ENCODE measurements at places on chromosomes 7 and 10. TPM values are rescaled to one million over a fixed set of nuclear protein-coding genes. Genes with fewer than 3 reads are reported as not detected.

- H3K4me1 ChIP-seq, result peaks cover 5% of the 10 kb centered on the region
- peak overlapping the region; percentile 88 for H3K4me3 ChIP-seq
- H3K27ac ChIP-seq, result peak overlapping the region; percentile 11
- no peak for DNase-seq
- H3K27me3 ChIP-seq, result no peaks in the 10 kb centered on the region
These were observed 670 bp upstream of the AGK start for GRCh38 chr7:141550386-141551093.

- H3K4me3 ChIP-seq, result no peak overlapping the region
- H3K4me1 ChIP-seq, result no peaks in the 10 kb centered on the region
- H3K27ac ChIP-seq, result no peak overlapping the region
- H3K27me3 ChIP-seq, result no peaks in the 10 kb centered on the region
These were observed 195.4 kb downstream of the MACC1 start for GRCh38 chr7:20021831-20022230.

DNA sequence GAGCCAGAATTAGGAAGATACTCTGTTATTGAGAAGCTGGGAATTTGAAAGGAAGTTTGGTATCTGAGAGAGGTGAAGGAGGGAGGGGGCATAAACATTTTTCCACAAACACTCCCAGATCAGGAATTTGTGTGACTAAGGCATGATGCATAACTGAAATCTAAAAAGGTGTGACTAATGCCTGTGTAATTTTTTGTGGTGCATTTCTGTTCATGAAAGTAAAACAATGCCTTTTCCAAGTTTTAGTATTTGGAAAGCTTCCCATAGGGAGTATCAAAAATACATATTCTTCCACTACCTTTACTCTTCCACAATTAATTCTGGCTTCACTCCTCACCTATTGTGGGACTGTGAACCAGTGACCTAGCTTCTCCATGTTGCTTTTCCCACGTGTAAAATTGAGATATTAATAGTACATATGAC lies 56.4 kb upstream of the CAV2 start:
- no peak overlapping the region for H3K4me3 ChIP-seq
- H3K27me3 ChIP-seq, result no peaks in the 10 kb centered on the region
- peak overlapping the region; percentile 75 for H3K27ac ChIP-seq
- peaks cover 43% of the 10 kb centered on the region for H3K4me1 ChIP-seq
- H3K36me3 ChIP-seq, result no peaks in the 10 kb centered on the region

Gene DPP6
- not detected for polyA plus RNA-seq

DNA sequence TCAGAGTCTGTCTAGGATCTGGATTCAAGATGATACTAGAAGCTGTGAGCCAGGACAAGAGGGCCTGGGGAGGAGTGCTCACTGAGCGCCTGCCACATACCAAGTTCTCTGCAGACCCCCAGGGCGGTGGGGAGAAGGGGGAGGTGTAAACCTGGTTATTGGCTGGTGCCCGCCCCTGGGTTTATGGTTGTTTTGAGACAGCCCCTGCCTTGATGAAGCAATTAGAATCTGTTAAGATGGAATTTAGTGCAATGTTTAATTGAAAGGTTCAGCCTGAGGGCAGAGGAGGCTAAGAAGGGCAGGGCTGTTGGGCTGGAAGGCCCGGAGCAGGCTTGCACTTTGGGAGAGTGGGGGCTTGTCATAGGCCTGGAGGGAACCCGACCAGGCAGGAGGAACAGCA lies 42.7 kb downstream of the PRF1 start:
- H3K4me1 ChIP-seq, result no peaks in the 10 kb centered on the region
- peaks cover 9% of the 10 kb centered on the region for H3K27me3 ChIP-seq
- H3K36me3 ChIP-seq, result no peaks in the 10 kb centered on the region
- H3K4me3 ChIP-seq, result no peak overlapping the region
- no peak overlapping the region for H3K27ac ChIP-seq

Gene SLC26A3
- not detected for polyA plus RNA-seq

Gene MARVELD1
- polyA plus RNA-seq, result 24.0 TPM

- DNase-seq, result no peak
- H3K4me3 ChIP-seq, result no peak overlapping the region
- no peaks in the 10 kb centered on the region for H3K36me3 ChIP-seq
- H3K27me3 ChIP-seq, result no peaks in the 10 kb centered on the region
These were observed 82.0 kb downstream of the MKX start for GRCh38 chr10:27663621-27664020.

Gene LIPF
- polyA plus RNA-seq, result not detected

Gene CCDC146
- polyA plus RNA-seq, result 5.2 TPM

- no peak overlapping the region for H3K4me3 ChIP-seq
- no peaks in the 10 kb centered on the region for H3K27me3 ChIP-seq
- no peaks in the 10 kb centered on the region for H3K36me3 ChIP-seq
- no peak overlapping the region for H3K27ac ChIP-seq
- no peaks in the 10 kb centered on the region for H3K4me1 ChIP-seq
These were observed 61.7 kb downstream of the SEMA3D start for GRCh38 chr7:85125176-85125575.

GRCh38 chr7:20896996-20897395 lies 110.3 kb upstream of the SP8 start:
- H3K27me3 ChIP-seq, result no peaks in the 10 kb centered on the region
- H3K4me1 ChIP-seq, result peaks cover 17% of the 10 kb centered on the region
- DNase-seq, result no peak

- H3K36me3 ChIP-seq, result no peaks in the 10 kb centered on the region
- no peak overlapping the region for H3K27ac ChIP-seq
- H3K4me1 ChIP-seq, result no peaks in the 10 kb centered on the region
- H3K27me3 ChIP-seq, result no peaks in the 10 kb centered on the region
- no peak for DNase-seq
- H3K4me3 ChIP-seq, result no peak overlapping the region
These were observed 60.0 kb downstream of the DGKB start for GRCh38 chr7:14842523-14842922.

DNA sequence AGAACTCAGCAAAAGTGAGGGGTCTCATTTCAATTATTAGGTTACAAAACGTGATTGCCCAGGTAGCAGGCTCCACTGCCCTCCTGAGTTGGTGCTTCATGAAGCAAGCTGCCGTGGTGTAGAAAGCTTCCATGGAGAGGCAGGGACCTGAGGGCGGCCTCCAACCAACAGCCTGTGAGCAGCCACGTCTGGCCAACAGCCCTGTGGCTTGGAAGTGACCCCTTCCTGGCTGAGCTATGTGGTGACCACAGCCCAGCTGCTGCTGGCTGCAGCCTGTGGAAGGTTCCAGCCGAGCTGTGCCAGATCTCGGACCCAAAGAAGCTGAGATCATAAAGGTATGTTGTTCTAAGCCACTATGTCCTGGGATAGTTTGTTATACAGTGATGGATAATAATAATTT lies 122.5 kb upstream of the KLF6 start:
- no peaks in the 10 kb centered on the region for H3K36me3 ChIP-seq
- H3K27me3 ChIP-seq, result no peaks in the 10 kb centered on the region
- no peak overlapping the region for H3K4me3 ChIP-seq
- DNase-seq, result no peak

Gene PTPRZ1
- 58.3 TPM for polyA plus RNA-seq

DNA sequence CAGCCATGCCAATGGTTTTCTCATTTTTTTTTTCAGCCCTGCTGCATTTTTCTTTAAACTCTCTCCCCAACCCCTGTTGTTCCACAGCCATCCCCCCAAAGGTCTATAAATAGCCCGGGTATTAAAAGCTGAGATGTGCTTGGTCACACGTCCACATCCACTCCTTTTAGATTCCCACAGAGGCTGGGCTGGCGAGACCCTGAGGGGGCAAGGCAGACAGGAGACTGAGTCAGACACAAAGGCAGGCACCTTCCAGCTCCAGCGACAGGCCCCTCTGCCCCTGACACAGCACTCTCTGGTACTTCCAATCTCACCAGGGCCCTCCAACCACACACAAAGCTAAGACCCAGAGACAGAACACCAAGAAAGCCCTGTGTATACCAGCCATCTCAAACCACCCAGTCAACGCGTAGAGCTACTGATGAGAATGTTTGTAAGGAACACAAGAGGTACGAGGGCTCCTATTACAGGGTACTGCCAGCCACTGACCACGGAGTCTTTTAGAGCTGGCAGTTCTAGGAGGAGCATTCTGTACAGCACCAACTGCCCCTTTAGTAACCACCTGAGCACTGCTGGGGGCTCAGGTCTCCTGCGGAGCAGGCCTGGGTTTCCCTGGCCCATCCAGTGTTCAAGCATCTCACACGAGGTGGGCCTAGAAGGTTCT lies 64.2 kb upstream of the DDC start:
- H3K27ac ChIP-seq, result no peak overlapping the region
- H3K4me1 ChIP-seq, result no peaks in the 10 kb centered on the region
- no peaks in the 10 kb centered on the region for H3K36me3 ChIP-seq
- no peak overlapping the region for H3K4me3 ChIP-seq

Measured in keratinocyte (primary cell).